ENCODE measurements at places on chromosomes 4 and X.
A peak's percentile ranks its signal among the peaks of the same experiment; 100 is the strongest.

DNA sequence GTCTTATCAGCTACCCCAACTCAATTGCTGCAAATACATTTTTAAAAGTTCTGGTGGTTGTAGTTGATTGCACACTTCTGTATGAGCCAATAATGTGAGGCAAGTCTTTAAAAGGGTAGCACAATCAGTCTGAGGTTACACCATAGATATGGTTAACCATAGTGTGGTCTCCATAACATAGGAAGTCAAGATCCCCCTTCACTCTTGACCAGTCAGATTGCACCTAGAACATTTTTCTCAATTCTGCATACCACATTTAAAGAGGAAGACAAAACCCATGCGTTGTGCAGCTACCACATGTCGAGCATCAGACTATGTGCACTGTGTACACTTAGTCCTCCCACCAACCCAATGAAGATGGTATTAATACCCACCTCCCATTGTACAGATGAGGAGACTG lies 26.5 kb upstream of the CYBB start:
- DNase-seq: no peak

- no peak for DNase-seq
Measured at GRCh38 chr4:128141866-128142265, 80.8 kb downstream of the LARP1B start.

- no peak for DNase-seq
Measured at GRCh38 chr4:188370777-188371176, 231.5 kb downstream of the TRIML1 start.

GRCh38 chr4:173801361-173801760 lies 271.3 kb upstream of the HAND2 start:
- no peak for DNase-seq

DNA sequence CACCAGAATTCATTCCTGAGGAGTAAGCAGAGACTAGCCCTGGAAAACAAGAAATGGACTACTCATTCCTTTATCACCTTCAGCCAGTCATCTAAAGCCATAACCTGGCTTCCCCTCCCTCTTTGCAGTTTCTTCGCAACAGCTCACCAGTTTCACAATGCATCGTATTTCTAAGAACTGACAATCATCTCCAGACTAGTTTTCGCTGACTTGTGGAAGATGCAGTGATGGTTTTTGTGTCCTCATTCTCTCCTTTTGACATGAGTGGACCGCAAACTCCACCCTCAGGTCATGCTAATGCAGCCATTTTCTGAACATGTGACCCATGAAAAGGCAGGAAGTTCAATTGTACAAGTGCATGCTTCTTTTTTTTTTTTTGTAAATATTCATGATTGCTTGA lies 1203.5 kb downstream of the PCDH7 start:
- no peak for DNase-seq

- DNase-seq: no peak
Measured at GRCh38 chrX:70132877-70133302, 357 bp upstream of the IGBP1 start.

- DNase-seq: no peak
Measured at GRCh38 chr4:162075726-162076125, 88.1 kb downstream of the FSTL5 start.

DNA sequence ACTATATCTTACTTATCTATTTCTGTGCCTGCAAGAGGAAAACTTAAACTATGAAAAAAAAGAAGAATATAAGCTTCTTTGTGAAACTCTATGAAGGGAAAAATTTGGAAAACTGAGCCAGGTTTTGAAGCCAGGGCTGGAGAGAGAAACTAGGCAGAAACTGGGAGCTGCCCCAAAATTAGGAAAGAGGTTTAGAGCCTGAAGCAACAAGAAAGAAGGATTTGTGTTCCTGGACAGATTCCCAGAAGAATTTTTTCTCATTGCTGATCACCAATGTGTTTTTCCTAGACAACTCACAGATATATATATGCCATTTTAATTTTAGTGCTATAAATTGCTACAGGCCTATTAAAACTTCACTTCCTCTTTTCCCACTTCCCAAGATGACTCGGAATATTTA lies 245.0 kb upstream of the GEMIN8 start:
- no peak for DNase-seq

DNA sequence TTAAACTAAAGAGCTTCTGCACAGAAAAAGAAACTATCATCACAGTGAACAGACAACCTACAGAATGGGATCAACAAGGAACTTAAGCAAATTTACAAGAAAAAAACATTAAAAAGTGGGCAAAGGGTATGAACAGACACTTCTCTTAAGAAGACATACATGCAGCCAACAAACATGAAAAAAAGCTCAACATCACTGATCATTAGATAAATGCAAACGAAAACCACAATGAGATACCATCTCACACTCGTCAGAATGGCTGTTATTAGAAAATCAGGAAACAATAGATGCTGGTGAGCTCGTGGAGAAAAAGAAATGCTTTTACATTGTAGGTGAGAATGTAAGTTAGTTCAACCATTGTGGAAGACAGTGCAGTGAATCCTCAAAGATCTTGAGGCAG lies 27.8 kb downstream of the PAPSS1 start:
- DNase-seq: no peak

DNA sequence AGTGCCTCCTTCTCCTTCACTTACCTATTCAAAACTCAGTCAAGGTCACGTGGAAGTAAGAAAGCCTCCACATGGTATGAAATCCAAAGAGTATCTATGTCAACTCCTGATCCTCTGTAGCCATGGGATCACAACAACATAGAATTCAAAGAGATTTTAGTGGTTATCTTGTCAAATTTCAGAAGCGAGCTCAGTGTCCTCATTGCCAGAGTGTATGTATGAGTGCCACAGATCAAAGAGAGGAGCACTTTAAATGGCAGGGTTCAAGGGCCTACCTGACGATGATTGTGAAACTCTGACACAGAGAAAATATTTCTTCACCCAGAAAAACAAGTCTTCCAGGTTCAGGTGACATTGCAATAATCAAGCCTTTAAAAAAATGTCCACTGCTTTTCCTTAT lies 1.2 kb upstream of the ACE2 start:
- no peak for DNase-seq

DNA sequence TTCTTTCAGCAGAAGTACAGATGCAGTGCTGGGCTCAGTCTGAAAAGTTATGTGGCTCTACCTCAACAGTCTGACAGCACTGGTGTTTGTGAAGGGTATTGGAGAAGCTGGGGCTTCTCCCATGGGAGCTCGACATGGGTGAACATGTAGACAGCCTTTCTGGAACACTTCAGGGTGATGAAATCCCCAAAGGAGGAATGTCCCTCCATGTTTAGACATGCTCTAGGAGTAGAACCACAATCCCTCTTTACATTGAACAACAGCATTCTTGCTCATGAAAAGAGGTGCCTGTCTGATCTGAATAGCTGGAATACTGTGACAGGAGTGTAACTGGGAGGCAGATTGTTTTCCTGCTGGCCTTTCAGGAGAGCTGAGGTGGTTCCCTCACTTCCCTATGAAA lies 53.8 kb upstream of the NAP1L2 start:
- no peak for DNase-seq

DNA sequence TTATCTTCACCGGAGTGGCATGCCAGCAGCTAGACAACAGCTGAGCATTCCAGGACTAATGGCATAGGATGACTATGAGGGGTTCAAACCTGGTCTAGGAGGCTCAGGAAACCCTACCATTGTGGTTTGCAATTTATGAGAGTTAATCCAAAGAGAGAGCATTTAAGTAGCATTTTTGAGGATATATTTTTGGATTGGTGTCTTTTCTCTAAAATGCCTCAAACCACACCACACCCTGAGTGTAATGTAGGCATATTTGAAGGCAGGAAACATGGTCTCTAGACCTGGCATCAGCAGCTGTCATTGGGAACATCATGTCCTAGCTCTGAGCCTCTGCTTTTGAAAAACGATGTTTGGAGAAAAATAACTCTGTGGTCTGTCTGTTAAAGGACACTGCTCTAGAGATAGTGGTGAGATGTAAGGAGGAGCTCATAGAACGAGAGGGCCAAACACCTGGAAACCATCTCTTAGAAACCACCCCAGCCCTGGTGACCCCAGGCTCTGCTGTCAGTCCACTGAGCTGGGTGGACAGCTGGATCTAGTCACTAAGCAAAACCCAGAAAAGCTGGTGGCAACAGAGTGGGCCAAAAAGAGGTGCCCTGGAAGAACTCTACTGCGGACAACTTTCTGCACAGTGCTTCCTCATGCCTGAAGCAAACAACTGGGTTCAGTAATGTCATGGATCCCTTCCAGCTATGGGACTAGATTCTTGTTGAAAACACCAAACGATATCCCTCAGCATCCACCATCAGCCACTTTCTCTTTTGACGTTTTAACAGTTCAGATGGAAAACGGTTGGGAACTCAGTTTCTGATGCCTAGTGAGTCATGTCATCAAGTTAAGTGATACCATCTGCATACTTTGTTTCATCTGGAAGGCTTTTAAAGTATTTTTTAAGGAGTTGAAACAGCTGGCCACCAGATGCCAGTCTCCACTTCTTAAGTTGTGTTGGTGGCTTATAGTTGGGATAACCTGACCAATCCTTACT lies 100.2 kb upstream of the C1QTNF7 start:
- no peak for DNase-seq

DNA sequence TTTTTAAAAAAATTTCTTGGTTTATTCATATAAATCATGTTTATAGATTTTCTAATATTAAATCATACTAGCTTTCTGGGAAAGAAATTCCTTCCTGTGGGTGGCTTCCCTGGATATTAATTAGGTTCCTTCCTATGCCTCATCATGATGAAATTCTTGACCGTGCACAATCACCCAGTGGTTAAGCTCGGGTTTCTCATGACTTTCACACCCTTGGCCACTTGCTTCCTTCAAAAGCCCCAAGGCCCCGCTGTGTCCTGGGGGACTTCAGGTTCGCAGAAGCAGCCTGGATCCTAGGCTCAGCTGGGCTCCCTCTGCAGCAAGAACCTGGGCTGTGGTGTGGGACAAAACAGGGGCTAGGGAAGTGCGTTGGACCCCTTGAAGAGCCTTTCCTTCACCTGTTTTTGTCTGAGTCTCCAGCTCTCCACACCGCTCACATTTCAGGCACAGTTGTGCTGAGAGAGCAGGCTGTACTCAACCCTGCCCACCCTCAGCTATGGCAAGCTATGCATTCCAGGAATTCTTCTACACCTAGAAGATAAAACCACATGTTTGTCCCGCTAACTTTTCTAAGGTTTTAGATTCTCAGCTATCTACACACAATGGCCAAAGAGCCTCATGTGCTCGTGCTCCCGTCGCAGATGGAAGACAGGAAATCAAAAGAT lies 48.9 kb upstream of the TMSB15B start:
- no peak for DNase-seq

- no peak for DNase-seq
Measured at GRCh38 chrX:40310016-40310415, 212.3 kb upstream of the BCOR start.

DNA sequence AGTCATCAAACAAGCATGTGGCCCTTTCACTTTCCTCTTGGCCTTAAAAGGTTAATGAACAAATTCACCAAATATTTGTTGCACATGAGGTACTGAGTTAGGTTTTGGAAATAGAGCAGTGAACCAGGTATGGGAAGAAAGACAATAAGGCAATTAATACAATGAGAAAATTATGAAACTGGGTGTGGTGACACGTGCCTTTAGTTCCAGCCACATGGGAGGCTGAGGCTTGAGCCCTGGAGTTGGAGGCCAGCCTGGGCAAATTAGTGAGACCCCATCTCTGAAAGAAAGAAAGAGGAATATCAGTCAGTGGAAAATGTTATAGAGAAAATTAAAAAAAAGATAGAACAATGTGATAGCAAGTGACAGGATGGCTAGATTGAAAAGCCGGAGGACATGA lies 8.1 kb downstream of the PHEX start:
- no peak for DNase-seq

DNA sequence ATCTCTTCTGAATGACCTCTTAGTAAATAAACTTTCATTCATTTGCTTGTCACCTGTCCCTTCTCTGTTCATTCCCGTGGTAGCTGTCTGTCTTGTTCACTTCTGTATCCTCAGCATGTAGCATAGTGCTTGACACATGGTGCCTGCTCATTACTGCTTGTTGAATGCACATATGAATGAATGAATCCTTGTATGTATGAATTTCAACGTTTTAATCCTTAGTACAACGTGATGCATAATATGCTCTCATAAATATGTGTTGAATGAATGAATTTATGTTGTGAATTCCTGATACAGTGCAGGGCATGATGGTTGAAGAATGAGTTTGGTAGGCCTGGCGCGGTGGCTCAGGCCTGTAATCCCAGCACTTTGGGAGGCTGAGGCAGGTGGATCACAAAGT lies 3.0 kb downstream of the TLR10 start:
- DNase-seq: no peak

GRCh38 chr4:110354460-110354859 lies 121.5 kb upstream of the ENPEP start:
- DNase-seq: no peak

GRCh38 chr4:29058531-29058930 lies 1661.6 kb upstream of the PCDH7 start:
- DNase-seq: no peak

DNA sequence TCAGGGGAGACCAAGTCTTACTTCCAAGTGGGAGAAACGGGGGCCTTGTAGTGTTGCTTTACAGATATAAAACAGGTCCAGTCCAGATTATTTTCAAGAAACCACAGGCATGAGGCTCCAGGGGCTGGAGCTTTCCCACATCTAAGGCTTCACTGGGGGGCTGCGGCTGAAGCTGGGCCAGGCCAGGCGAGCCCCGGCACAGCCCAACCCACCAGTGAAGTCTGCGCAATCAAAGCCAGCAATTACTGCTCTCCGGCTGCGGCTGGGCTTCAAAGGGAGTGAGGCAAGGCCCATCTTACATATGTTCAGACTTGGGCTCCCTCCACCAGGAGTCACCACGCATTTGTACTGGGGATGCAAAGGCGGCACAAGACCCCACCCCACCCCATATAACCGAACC lies 61.7 kb downstream of the HADH start:
- no peak for DNase-seq

DNA sequence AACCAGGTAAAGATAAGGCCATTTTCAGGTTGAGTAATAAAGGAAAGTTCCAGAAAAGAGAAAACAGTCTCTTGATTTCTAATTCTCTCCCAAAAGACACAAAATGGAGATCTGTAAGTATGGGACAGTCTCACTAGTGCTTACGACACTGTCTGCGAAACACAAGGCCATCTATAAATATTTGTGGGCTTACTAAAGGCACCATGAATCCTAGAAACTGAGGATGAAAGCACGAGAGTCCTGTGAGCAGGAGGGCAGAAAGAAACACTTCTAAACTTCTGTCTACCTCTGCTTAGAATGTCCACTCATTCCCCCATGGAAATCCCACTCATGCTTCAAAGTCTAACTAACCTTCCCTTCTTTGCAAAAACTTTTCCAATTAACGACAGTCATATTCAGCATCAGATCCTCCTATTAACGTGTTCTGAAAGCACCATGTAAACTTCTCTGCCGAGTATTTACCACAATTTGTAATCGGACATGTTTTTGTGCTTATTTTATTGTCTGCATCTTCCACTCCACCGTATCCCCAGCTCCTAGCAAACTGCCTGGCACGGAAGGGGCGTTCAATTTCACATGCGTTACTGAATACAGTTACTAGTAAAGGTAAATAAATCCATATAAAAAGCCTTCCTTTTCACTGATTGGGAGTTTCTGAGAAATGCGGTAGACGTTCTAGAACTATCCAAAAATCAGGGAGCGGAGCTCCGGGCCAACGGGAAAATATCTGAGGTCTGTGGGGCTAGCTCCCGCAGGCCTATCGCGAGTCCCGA lies 665 bp downstream of the PSMD10 start:
- peak; percentile 11 for DNase-seq

GRCh38 chrX:125004799-125005198 lies 314.9 kb upstream of the TEX13C start:
- DNase-seq: peak; percentile 0
